ENCODE measurements at places on chromosomes 6 and 20.

DNA sequence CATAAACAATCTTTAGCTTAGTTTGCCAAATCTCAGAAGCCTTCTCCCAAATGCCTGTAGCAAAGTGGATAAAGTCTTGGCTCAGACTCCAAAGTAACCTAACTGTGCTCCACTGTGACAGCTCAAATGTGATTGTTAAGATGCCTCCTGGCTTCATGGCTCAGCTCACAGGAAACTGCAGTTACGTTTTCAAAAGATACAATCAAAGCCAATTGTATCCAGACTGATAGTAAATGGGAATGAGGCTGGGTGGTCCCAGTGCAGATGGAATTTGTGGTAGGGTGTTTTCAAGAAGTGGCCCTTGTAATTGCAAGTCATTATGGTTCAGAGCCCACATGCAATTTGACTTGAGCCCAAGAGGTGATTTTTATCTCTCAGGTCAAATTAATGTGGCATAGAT, 151.2 kb upstream of the TAB2 start:
- no peak for DNase-seq

DNA sequence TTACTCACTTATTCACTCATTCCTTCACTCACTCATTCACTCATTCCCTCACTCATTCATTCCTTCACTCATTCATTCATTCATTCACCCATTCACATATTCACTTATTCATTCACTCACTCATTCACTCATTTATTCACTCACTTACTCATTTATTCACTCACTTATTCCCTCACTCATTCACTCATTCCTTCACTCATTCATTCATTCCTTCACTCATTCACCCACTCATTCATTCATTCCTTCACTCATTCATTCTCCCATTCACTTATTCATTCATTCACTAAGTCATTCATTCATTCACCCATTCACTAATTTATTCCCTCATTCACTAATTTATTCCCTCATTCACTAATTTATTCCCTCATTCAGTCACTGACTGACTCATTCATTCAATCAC, 127.6 kb downstream of the EDN3 start:
- DNase-seq, result no peak

DNA sequence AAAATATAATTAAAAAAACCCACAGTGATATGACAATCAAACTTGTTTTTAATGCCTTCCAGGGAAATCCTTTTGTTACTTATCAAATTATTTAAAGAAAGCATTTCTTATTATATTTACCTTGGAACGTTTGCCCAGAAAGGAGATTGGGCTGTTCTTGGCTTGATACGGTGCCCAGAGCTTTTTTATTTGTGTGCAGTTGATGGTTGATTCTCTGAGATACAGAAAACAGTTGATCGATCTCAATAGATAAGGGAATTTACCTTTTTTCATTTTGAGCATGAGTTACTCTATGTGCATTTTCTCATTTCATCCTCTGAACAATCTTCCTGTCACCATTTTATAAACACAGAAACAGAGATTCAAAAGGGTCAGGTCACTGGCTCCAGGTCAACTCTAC, 72.5 kb upstream of the NEDD9 start:
- no peak for DNase-seq

DNA sequence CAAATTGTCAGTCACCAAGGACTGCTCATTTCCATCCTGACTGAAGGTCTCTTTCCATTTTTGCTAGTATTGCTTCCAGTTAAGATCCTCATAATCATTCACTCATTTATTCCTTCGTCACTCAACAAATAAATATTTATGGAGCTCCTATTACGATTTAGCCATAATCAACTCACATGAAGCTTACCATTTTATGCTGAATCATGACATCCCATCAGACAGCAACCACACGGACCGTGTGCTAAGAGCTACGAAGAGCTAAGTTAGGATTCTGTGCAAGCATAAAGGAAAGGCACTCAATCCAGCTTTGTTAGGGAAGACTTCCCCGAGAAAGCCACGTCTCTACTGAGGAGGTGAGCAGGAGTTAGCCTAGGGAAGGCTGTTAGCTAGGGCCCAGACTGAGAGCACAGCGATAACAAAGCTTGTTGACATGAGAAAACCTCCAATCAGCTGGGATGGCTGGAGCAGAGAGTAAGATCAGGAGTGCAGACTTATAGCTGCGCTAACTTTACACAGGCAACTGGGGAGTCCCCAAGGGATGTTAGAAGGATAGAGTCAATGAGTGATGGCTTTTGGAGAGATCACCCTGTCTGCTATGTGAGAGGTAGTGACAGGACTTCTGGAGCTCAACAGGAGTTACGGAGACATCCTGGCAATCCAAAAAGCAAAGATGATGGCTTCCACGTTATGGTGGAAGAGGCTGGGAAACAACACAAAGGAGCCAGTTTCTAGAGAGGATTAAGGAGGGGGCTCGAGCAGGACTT, 2.6 kb upstream of the GID8 start:
- DNase-seq, result no peak
